AG08396 (cell line): ENCODE measurements at places on chromosomes 7 and 10.

GRCh38 chr10:501596-501995, 187.9 kb downstream of the DIP2C start:
- no peak for DNase-seq

DNA sequence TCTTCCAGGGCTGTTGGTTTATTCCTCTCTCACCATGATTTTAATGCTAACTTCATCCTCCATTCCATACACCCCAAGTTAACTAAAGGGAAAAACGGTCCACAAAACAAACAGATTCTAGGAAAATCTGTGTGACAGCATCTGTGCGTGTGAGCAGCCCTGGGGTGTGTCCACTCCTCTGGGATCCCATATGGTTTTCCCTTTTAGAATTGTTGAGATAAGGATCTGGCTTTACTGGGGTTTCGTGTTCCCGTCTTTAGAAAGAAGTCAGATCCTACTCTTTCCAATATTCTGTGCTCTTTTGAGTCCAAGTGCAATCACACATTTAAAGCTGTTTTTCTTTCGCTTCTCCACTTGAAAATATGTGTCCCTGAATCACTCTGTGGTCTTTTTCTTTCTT, 257.1 kb downstream of the KLF6 start:
- no peak for DNase-seq

DNA sequence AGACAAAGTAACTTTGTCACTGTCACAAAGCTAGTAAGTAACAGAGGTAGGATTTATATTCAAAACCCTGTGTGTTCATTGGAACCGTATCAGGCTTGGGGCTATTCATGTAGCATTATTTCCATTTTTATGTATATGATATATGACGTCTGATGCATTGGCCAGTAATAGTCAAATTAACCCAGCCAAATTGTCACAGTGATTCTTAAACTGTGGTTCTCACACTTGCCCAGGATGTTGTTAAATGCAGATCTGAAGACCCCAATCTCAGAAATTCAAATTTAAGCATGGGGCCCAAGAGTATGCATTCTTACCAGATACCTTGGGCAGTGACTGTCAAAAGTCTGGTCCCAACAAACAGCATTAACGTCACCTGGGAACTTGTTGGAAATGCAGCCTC, 63.9 kb downstream of the C1GALT1 start:
- no peak for DNase-seq

GRCh38 chr10:17915181-17915580, 36.5 kb upstream of the SLC39A12 start:
- no peak for DNase-seq

GRCh38 chr7:51102828-51103227, 213.8 kb downstream of the COBL start:
- DNase-seq = no peak

GRCh38 chr7:123770378-123770777, 21.6 kb upstream of the WASL start:
- no peak for DNase-seq

DNA sequence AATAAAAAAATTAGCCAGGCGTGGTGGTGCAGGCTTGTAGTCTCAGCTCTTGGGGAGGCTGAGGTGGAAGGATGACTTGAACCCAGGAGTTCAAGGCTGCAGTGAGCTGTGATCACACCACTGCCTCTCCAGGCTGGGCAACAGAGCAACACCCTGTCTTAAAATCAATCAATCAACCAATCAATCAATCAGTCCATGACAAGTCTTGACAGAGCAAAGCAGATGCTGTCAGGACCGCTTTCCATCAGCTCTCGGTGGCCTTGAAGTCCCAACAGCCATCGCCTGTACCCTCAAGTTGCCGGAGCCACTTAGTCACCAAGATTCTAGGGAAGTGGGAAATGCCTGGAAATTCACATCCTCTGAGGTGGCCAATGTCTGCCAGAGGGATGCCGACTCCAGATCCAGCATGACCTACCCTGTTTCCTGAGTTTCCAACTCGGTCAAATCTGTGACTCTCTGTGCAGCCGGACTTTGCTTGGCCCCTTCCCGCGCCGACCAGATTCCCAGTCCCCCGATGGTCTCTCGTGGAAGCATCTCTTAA, 871 bp upstream of the CCL24 start:
- peak; percentile 34 for DNase-seq

- no peak for DNase-seq
Observed at GRCh38 chr7:155131090-155131489, 61.0 kb downstream of the HTR5A start.

DNA sequence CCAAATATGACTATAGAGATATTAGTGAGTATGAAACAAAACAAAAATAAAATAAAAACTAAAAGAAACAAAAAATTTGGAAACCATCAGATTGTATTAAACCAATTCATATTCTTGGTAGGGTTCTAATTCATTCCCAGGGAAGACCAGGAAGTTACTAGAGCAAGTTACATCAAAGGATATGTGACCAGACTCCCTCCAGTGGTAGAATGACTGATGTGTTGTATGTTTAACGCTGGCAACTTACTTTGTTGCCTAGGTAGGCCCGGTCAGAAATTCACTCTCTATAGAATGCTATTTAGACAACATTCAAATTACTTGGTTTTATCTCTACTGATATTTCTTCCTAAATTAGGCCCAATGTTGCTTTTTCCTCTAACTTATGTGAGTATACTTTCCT, 5.2 kb downstream of the PHYHIPL start:
- peak; percentile 37 for DNase-seq

- DNase-seq = no peak
Observed at GRCh38 chr10:23341004-23341403, 3.6 kb downstream of the C10orf67 start.

- DNase-seq = no peak
Observed at GRCh38 chr10:129544205-129545202, 77.5 kb downstream of the MGMT start.
